ENCODE measurements at places on chromosomes 5 and 9. TPM values are rescaled to one million over a fixed set of nuclear protein-coding genes. Genes with fewer than 3 reads are reported as not detected.

The DNAJA1 gene
- 206 TPM for total RNA-seq

The CCL27 gene
- not detected for total RNA-seq

The SLC36A3 gene
- not detected for total RNA-seq

The PCDHGA5 gene
- 0.14 TPM for total RNA-seq

The SV2C gene
- not detected for total RNA-seq

The CD14 gene
- 3.4 TPM for total RNA-seq

The INSL4 gene
- 15.8 TPM for total RNA-seq

The LCN9 gene
- not detected for total RNA-seq

The SPINK1 gene
- 0.43 TPM for total RNA-seq

The SLC4A9 gene
- not detected for total RNA-seq

The ZNF454 gene
- not detected for total RNA-seq

The NAIP gene
- total RNA-seq, result 0.39 TPM

The ISL1 gene
- not detected for total RNA-seq

The FOXD4L3 gene
- total RNA-seq, result not detected

The INIP gene
- total RNA-seq, result 14.7 TPM

The NDUFS6 gene
- total RNA-seq, result 116 TPM

The ECSCR gene
- not detected for total RNA-seq

The ZNF474 gene
- total RNA-seq, result 0.19 TPM

The PIP5KL1 gene
- total RNA-seq, result 2.0 TPM

The TEX10 gene
- 24.9 TPM for total RNA-seq

The PLAC8L1 gene
- total RNA-seq, result not detected

The DBH gene
- total RNA-seq, result not detected

The FEM1C gene
- 7.4 TPM for total RNA-seq

Data from A549 treated with Mapracorat at 1 μM for 4 hours (cell line).